CD4-positive, alpha-beta T cell treated with Interleukin-2 at 100 ng/mL for 4 hours (primary cell): ENCODE measurements at places on chromosomes 5 and 9.

DNA sequence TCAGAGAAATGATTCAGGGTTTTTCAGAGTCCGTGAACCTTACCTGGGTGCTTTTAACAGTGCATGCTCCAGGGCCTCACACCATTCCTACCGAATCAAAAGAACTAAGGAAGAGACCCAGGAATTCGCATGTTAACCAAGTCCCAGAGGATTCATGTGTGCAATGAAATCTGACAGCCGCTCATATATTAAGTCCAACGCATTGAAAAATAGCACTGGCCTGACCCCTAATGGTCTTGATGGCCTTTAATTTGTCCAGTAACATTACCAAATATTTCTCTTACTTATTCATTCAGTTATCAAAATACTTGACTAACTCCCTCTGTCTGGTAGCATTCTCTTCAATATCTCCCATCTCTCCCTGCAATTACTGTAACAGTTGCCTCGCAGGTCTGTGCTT lies 55.0 kb upstream of the MARCHF11 start:
- no peak for DNase-seq

DNA sequence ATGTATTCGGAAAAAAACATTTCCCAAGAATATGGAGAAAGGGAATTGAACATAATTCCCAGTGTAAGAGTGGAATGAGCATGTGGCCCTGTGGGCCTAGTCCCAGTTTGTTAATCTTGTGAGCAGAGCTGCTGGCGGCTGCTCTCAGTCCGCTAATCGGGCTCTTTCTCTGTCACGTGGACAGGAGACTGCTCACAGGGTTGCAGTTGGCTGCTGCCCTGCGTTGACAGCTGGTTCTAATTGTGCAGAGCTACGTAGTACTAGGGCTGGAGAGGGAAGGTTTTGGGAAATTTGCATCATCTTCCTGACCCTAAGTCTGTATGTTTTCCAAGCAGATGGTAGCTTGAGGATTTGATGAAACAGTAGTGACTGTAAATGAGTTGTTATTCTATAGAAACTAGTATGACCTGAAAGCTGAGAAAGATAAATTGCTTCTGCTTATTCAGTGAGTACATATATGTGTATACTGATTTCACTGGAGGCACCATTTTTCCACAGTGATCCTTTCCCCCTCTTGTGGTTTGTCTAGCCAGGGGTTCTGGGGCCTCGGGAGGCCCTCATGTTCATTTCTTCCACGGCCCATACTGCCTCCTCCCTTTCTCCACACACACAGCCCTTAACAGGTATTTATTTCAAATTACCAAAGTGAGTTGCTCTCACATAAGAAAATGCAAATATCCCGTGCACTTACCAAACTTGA lies 100.6 kb downstream of the ANGPTL2 start:
- DNase-seq = no peak

GRCh38 chr5:90221951-90222350 lies 187.6 kb downstream of the CETN3 start:
- no peak for DNase-seq

DNA sequence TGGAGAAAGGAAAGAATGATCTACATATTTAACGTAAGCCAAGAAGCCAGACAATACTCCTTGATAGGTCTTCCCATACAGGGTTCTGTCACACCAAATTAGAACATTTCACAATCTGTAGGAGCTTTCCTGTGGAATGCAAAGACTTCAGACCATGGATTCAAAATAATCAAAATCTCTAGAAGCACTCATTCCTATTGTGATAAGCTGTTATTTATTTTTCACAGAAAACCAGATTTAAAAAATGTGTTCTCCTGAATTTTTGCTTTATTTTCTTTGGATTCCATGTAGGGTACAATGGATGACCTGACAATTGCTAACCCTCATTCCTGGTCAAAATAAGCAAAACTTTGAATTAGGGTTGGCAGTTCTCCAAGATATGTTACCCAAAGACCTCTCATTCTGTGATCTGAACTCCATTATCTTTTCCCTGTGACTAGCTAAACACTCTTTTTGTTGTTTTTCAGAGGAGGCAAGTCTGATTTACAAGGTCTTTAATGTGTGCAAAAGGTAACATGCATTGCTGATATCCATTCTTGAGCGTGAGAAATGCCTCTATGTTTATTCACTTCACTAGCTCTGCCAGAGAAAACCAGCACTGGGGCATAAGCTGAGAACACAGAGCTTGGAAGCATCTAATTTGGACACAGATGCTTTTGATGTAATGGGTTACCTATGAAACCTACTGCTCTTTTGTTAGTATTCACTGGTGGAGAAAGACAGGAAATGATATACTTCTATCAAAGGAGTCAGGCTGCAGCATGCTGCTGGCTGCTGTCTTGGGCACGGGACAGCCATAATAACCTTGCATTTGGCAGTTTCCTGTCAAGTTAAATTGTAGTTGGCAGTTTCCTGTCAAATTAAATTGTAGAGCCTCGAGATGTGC lies 31.4 kb downstream of the ACTBL2 start:
- DNase-seq = no peak

- no peak for DNase-seq
Observed at GRCh38 chr9:114016101-114016500, 62.0 kb downstream of the AMBP start.

DNA sequence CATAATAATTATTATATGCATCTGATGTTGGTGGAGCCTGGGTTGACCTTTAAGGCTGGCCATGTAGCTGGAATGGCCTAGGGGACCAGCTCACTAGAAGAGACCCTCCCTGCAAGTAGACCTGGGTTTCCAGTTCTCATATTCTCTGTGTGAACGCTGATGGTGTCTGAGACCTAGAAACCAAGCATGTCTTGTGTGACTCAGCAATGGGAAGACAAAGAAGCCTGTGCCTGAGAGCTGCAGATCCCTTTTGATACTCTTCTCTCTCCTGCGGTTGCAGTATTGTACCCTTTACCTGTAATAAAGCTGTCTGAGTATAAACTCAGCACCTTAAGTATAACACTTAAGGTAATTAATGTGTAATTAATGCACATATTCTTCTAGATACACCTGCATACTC lies 22.2 kb downstream of the C9orf152 start:
- no peak for DNase-seq

GRCh38 chr9:10438955-10439354 lies 173.8 kb downstream of the PTPRD start:
- DNase-seq = no peak

DNA sequence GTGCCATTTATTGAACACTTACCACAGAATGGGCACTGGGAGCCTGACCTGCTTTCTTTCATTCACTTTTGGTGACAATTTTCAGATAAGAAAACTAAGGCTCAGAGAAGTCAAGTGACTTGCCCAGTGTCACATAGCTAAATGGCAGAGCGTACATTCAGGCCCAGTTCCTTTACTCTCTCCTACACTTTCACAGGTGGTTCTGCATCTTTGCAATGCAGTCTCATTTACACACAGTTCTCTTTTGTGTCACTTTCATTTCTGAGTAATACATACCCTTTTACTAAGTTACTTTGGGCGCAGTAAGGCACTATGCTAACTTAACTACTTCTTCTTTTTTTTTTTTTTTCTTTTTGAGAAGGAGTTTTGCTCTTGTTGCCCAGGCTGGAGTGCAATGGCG lies 8.3 kb downstream of the NFIL3 start:
- no peak for DNase-seq

DNA sequence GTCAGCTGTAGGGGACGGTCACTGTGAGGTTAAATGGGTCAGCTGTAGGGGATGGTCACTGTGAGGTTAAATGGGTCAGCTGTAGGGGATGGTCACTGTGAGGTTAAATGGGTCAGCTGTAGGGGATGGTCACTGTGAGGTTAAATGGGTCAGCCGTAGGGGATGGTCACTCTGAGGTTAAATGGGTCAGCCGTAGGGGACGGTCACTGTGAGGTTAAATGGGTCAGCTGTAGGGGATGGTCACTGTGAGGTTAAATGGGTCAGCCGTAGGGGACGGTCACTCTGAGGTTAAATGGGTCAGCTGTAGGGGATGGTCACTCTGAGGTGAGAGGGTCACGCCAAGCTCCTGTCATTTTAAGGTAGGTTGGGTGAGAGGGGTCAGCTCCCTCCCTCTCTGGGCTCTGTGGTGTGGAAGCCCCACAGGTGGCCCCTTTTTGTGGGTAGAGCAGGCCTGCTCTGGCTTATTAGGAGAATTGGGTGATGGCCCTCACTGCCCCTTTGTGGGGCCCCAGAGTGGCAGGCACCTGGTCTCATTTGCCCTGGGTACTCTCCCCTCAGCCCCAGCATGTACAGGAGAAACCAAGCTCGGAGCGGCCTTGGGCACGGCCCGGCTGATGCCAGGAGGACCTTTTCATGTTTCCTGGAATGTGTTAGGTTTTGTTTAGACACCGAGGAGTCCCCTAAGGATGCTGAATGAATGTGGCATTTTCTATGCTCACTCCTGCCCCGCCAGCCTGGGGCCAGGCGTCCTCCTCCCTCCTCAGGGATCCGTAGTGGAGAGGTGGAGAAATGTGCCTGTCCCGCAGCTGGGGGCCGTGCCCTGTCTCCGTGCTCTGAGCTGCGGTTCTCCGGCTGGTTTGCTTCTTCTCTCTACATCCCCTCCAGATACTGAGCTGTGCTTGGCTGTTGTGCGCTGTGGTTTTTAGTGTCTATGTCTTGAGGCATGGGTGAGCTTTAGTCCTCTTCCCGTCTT lies 31.4 kb downstream of the AHRR start:
- no peak for DNase-seq

GRCh38 chr9:135991771-135992170 lies 30.6 kb upstream of the UBAC1 start:
- DNase-seq = no peak

- DNase-seq = no peak
Observed at GRCh38 chr9:123257276-123257675, 11.1 kb downstream of the STRBP start.

- DNase-seq = no peak
Observed at GRCh38 chr5:99317136-99317535, 388.3 kb upstream of the CHD1 start.

DNA sequence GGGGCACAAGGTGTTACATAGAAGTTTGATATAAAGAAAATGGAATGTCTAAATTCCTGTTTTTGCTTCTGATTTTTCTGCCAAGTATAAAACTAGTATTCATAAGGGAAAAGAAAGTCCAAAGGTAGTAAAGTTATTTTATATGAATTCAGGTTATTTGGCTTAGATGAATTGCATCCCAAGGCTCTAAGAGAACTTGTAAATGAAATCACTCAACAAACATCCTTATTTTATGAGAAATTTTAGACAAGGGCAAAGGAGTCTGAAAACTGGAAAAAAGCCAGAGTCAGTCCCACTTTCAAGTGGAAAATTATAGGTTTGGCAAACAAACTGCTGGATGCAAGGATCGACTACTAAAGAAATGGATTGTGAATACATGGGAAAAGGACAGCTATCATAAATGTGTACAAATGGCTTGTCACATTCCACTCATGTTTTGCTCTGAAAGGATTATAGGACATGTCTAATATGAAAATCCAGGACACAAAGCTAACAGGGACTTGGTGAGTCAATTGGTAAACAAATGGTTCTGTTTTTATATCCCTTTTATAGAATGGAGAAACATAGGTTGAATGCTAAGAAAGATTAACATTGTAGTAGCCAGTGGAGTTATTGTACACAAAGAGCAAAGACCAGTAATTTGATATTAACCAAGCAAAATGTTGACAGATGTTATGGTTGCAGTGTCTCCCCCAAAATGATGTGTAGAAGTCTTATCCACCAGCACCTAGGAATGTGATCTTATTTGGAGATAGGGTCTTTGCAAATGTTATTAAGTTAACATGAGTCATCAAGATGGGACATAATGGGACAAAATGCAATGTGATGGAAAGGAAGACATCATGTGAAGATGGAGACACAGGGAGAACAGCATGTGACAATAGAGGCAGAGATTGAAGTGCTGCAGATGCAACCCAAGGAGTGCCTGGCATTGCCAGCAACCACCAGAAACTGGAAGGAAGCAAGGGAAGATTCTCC lies 495.7 kb downstream of the TLE1 start:
- no peak for DNase-seq

DNA sequence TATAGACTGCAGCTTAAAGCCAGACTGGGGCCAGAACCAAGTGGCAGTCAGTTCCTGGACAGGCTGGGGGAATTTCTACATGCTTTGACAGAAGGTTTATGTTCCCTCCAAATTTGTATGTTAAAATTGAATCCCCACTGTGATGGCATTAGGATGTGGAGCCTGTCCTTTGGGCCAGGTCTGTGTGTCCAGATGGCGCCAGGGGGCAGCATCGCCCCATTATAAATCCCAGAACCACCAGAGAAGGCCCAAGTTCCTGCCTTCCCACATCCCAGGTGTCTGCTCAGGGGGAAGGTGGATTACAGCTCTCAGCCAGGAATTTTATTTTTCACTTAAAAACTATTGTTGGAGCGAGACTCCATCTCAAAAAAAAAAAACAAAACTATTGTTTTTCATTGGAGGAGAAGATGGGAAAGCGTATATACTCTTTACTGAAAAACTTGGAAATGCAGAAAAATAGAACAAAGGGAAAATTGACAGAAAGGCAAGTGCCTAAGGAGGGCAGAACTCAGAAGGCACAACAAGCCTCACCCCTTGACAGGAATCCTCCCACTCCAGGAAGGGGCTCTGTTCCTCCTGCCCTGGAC lies 5.0 kb downstream of the IL3 start:
- peak; percentile 57 for DNase-seq
